ENCODE measurements at places on chromosomes 5 and 9.
A peak's percentile ranks its signal among the peaks of the same experiment; 100 is the strongest.

- no peak for DNase-seq
Observed at GRCh38 chr5:159897786-159898393, 18.4 kb upstream of the ADRA1B start.

DNA sequence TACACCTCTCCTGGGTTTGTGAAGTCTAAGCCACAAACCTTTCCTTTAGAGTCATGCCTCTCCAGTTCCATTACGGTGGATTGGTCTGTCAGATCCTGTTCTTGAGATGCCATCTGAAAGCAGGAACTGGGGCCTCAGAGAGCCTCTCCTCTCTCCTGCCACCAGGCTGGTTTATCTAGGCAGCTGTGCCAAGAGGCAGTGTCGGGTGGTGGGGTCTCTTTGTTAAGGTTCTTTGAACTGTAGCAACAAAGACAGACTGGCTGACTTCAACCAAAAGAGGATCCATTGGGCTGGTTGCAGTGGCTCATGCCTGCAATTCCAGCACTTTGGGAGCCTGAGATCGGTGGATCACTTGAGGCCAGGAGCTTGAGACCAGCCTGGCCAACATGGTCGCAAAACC lies 66.0 kb upstream of the ANGPTL2 start:
- no peak for DNase-seq

DNA sequence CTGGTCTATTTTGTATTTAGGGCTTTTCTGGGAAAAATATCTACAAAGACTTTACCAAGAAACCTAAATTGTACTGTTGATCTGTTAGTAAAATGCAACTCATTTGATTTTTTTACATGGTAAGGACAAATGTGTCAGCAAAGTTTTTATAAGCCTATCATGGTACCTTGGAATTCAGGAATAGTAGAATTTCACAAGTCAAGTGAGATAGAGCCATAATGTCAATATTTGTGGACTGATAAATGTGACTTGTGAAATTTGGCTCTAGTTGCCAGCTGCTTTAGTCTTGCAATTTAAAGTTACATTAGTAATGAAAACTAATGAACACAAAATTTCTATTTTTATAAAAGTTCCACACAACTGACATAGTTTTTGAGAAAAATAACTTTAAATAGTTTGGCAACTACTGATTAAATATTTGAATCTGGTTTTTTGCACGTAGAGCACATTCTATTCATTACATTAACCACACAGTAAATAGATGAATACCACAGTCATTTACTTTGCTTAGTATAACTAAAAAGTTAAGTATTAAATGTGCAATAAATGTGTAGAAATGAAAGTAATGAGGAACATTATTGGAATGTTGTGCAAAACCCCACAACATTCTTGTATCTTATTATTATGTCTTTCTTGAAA lies 41.2 kb upstream of the RIOK2 start:
- no peak for DNase-seq

- DNase-seq, result no peak
Observed at GRCh38 chr5:93452255-93452654, 128.8 kb downstream of the NR2F1-AS1 start.

- DNase-seq, result no peak
Observed at GRCh38 chr5:126847826-126848251, 70.9 kb downstream of the LMNB1 start.

DNA sequence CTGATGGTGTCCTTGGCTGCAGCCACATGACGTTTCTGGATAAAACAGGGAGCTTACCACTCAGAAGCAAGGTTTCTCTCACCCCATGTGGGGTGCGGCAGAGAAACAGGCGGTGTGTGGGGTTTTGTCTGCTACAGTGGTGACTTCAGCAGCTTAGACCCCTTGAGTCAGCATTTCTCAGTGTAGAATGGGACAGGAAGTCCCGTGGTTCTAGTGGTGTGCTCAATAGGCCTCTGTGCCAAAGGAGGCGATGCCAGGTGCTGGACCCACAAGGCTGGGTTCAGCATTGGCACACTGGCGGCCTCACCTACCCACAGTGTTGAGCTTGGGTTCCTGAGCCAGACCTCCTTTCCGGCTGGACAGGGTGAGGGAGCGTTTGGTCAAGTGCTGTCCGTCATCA lies 125.2 kb upstream of the SMIM23 start:
- no peak for DNase-seq

DNA sequence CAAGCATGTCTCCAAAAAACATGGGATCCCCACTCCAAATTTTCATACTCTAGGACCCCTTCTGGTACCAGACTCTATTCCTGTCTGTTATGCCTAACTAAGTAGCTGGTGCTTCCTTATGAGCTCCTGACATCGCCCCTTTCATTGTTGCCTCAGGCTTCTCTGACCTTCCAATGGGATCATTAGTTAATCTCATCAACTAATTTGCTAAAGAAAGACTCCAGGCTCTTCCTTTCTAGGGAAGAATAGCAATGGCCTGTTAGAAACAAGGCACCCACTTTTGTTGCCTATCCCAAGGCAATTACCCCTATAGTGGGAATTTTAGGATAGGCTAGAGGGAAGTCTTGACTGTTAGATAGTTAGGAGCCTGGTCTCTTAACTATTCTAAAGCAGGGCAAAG lies 369.5 kb downstream of the MLLT3 start:
- no peak for DNase-seq

DNA sequence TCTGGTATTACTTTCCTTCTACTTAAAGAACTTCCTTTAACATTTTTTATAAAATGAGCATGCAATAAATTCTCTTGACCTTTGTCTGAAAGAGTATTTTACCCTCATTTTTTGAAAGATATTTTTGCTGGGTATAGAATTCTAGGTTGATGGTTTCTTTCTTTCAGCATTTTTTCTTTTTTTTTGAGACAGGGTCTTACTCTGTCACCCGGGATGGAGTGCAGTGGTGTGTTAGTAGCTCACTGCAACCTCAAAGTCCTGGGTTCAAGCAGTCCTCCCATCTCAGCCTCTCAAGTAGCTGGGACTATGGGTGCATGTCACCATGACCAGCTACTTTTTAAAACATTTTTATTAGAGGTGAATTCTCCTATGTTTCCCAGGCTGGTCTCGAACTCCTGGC lies 10.7 kb upstream of the TSC1 start:
- no peak for DNase-seq

DNA sequence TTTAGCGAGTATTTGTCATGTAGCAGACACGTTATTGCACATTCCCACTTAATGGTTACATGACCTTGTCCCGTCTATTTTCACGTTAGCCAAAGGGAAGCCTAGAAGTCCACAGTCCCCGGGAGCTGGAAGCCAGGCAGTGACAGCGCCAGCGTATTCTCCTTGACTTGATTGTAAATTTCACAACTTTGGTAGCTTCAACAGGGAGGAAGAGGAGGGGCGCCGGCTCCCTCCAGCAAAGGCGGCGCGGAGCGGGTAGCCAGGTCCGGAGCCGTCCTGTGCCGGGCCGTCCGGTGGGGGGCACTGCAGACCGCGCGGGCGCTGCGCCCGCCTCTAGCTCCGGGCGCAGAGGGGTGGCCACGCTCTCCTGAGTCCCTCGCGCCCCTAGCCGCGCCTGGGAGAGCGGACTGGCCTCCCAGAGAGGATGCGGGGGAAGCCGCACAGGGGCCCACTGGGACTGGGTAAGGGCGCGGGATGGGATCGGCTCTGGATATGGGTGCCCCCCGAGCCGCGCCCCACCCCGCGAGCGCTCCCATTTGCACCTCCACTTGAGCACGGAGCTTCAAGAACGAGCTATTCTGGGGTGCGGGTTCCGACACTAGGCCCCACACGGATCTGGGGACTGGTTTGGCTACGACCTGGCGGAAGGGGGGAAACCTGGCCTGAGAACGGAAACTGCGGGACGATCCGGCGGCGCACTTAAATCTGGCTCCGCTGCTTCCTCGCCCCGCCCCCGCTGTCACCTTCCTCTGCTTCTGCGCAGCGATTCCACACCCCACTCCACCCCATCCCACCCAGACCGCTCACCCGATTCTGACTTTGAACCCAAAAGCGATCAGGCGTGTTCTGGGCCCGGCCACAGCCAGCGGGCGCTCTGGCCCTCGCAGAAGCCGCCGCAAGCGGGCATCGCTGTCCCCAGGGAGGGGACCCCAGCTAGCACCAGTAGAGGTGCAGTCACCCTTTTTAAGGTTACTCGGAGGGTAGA lies 23.8 kb downstream of the KLF4 start:
- DNase-seq, result peak; percentile 59

- DNase-seq, result no peak
Observed at GRCh38 chr9:20376731-20377375, 245.4 kb downstream of the MLLT3 start.

DNA sequence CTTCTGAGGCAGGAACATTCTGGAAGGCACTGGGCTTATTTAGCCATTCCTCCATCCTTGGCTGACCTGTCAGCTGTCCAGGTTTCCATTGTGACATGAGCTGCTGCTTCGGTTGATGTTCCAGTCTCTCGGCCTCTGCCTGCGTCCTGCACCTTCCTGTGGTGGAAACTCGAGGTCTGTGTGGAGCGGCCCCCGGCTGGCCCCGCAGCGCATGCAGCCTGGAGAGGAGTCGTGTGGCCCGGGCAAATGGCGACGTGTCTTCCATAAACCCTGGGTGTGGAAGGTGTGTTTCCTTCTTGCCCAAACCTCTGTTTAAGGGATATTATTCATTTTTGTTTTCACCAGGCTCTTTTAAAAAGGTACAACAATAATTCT lies 36.5 kb upstream of the SLC9A3 start:
- no peak for DNase-seq

- DNase-seq, result no peak
Observed at GRCh38 chr5:9622971-9623421, 7.2 kb downstream of the TAS2R1 start.

GRCh38 chr5:8683496-8683895 lies 814.5 kb downstream of the MTRR start:
- DNase-seq, result no peak

DNA sequence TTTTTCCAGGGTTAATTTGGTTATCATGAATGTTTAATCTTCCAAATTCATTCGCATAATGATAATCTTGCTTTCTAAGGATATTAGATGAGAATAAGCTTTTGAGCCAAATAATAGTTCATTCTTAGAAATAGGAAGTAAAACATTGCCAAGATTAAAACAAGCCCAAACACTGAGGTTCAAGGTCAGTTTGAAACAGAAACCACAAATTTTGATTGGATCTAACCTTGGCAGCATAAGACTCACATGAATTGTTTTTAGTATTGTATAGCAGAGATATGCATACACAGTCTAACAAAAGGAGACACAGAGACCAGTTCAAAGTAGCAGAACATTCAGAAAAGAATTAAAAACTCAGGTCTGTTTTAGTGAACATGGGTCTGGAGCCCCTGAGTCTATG lies 43.4 kb upstream of the VCAN start:
- DNase-seq, result no peak

DNA sequence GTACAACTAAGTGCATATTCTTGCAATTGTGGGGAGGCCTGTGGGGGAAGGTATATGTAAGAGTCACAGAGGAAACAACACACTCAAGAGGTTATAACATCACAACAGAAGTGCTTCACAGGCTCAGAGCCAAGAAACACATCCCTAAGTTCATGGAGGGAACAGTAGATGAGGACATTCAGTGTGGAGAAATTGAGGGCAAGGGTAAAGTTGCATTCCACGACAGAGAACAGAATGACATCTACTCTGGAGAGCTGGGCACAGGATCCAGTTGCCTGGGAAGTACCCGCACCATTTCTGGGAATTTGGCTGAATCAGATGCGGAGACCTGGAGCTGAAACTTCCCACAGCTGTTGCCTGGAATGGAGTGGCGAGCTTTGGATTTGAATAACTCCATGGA lies 197.2 kb downstream of the NXNL2 start:
- no peak for DNase-seq

All from DMS53 (cell line).